Activated CD4-positive, alpha-beta T cell treated with anti-CD3 and anti-CD28 coated beads for 1 hour (primary cell): ENCODE measurements at places on chromosomes 4 and X.

GRCh38 chr4:165199286-165199685 is 8.1 kb upstream of the KLHL2 start:
- no peak for DNase-seq

DNA sequence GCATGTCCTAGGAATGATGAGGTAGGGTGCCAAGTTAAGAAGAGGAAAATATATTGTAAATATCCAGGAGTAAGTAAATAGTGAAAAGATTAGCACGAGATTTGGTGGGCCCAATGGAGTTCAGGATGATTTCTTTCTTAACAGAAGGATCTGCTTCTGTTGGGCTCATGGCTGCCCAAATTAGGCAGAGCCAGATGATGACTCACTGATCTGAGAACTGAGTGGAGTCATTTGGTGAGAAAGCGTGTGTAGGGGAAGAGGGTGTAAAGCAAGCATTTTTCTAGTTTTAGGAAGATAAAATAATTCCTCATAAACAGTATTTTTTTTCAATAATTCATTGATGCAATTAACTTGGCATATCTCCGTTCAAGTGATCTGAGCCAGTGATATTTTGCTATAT is 1.6 kb downstream of the TBX22 start:
- DNase-seq, result no peak

DNA sequence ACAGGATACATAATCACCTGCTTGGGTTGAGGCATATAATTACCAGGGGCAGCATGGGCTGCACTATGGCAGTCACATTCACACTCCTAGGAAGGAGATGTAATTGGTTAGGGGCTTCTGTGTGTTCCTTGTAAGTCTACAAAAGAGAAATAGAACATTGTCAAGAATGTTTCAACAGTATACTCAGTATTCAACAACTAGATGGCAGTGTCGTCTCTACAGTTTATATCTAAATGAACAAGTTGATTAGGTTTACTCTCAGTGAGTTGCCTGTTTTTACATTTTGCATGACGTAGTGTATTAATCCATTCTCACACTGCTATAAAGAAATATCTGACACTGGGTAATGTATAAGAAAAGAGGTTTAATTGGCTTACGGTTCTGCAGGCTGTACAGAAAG is 50.5 kb upstream of the RAB33B start:
- no peak for DNase-seq

DNA sequence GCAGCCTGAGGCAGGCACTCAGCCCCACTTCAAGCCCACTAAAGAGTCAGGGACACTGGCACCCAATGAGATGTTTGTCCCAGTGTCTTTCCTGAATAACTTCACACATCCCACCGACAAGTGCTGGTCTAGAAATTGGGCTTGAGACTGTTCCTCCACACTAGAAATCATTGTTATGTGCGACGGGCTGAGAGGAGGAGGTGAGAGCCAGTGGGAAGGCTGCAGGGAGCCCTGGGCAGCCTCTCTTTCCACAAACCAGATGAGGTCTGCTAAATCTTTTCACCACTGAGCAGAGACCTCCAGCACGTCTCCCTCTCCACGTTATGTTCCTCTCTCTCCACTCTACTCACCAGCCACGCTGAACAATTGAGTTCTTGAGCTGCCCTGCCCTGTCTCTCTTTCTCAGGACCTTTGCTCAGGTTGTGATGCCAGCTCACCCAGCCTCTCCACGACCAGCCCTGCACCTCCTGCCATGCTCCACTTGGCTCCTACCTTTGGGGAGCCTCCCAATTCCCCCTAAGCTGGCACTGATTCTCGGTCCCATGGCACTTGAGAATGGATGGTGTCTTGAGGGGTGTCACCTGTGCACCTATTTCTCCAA is 8.4 kb downstream of the SCD5 start:
- no peak for DNase-seq

DNA sequence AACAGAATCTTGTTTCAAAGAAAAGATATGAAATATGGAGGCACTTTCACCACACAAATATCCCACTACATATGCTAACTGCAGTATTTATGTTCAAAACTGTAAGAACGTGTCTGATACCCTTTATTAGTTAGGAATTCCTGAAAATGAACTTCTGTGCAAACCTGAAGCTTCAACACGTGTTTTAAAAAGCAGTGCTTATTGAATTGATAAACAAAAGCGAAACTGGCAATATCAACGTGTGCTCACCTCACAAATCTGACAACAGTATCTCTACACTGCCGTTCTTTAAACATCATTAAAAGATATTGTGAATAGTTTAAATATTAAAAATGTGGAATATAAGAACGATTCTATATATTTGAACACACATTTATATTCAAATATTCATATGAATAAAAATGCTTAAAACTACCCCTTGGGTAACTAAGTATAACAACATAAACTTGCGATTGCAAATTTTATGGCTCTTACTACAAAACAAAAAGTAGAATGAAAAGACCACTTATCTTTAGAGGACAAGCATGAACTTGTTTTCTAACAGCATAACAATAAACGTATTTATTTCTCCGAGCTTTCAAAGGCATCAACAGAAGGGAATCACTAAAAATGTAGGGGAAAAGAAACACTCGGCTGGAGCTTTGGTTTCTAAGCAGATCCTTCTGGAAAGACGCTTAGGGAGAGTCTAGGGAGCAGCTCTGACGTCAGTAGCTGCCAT is at the start of gene LRP2BP:
Gene LRP2BP, minus strand, starts transcription at position 687 of the 718 bp plus-strand sequence. CDS start 17,738 bp downstream, outside the sequence.
- no peak for DNase-seq

DNA sequence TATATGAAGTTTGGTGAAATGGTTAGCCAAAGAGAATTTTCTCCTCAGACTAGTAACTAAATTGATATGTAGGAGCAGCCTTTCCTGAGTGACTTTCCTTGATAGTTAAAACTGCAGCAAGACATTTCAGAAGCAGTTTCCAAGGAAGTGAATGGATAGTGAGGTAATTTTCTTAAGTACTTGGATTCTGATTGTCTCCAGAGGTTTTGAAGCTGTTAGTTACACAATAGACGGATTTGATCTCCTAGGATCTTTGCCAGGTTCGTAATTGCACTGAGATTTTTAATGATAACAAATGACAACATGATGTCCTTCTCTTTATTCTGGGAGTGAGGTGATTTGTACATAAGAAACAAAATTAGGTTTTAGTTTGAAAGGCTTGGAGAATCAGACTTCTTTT is 29.2 kb downstream of the PRRG1 start:
- no peak for DNase-seq

DNA sequence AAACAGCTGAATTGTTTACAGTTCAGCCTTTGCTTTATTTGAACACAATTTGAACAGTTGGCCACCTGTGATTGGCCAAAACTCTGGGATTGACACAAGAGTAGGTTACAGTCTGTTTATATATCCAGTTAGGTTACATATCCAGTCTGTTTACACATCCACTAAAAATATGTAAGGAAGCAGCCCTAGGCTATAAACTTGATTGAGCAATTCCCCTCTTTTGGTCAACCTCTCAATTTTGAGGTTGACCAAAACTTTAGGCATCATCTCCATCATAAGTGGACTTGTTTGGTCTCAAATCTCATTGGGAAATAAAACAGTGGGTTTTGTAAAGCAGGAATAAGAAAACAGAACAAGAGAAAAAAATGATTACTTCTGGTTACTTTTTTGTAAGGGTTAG is 190.8 kb downstream of the SPATA18 start:
- no peak for DNase-seq

- DNase-seq, result no peak
These were observed 21.6 kb downstream of the HTRA3 start for GRCh38 chr4:8291036-8291682.

DNA sequence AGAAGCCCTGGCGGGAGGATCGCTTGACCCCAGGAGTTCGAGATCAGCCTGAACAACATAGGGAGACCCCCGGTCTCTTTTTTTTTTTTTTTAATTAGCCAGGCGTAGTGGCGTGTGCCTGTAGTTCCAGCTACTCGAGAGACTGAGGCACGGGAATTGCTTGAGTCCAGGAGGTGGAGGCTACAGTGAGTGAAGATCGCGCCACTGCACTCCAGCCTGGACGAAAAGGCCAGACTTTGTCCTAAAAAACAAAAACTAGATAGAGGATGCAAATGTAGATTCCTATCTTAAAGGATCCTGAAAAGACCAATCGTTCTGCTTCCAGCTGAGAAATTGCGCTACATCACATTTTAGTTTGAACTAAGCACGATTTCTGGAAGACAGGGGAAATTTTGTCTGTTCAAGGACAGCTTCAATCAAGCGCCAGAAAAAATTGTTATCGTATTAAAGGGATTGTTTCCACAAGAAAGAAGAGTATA is 627 bp upstream of the HSD17B11 start:
- DNase-seq, result no peak

GRCh38 chr4:25078523-25078922 is 47.8 kb upstream of the LGI2 start:
- no peak for DNase-seq

- no peak for DNase-seq
These were observed 369.4 kb upstream of the NDST3 start for GRCh38 chr4:117664706-117665444.

GRCh38 chr4:151946718-151947117 is 185.9 kb upstream of the GATB start:
- DNase-seq, result no peak

GRCh38 chrX:9091258-9091657 is 57.3 kb upstream of the FAM9B start:
- DNase-seq, result no peak

- no peak for DNase-seq
These were observed 170.3 kb upstream of the IGFBP7 start for GRCh38 chr4:57280481-57280880.

GRCh38 chr4:169815606-169816005 is 57.9 kb upstream of the HPF1 start:
- DNase-seq, result no peak

- no peak for DNase-seq
These were observed 672 bp upstream of the NAT8L start for GRCh38 chr4:2058264-2059045.

GRCh38 chrX:150940844-150941495 is 42.2 kb upstream of the HMGB3 start:
- no peak for DNase-seq

DNA sequence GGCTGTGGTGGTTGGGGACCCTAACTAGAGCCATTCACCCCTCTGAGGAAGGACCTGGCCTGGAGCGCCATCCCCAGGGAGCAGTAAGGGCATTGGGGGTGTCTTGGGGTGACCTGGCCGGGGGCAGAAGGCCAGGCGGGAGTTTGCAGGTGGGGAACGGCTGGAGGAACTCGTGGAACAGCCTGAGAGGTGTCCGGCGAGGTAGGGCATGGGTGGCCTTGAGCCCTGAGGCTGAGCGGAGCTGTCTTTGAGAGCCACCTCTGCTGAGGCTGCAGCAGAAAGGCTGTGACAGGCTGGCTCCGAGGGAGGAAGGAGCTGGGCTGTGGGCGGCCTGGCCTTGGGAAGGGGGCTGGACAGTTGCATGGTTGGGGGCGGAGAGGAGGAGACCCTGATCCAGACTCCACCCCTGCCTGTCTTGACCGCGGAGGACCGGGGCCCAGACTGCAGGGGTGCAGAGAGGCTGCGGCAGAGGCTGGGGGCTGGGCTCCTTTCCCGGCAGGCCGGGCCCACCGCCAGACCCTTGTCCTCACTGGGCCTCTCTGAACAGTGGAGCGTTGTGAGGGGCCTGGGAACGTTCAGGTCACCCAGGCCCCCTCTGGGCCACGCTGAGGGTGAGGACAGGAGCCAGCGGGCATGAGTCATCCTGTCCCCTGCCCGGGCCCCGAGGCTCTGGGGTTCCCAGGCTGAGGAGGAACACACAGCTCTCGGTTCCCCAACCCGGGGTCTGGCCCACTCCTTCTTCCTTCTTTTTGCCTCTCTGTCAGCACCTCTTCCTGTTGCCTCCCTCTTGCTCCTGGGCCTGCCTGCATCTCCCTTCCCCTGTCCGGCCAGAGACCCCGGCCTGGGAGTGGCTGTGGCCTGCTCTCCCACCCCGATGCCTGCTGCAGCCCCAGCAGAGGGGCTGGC is 8.1 kb downstream of the SH3BP2 start:
- no peak for DNase-seq

- no peak for DNase-seq
These were observed 4.6 kb upstream of the SERTM2 start for GRCh38 chrX:111506826-111507225.

DNA sequence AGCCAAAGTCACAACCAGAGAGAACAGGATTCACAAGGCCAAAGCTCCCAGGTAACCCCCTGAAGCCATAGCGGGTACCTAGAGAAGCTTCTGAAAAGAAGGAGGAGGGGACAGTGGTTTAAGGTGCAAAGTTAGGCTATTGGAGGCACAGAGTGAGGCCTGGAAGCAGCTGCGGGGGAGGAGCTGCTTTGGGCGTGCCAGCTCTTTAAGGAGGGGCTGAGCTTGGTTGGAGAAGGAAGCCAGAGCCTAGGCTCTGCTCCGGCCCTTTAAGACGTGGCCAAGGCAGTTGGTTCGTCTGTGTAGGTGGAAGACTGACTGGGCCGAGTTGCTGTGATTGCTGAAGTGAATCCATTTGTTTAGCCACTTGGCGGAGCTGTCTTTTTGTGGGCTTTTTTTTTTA is 1.5 kb downstream of the KLF8 start:
- no peak for DNase-seq

DNA sequence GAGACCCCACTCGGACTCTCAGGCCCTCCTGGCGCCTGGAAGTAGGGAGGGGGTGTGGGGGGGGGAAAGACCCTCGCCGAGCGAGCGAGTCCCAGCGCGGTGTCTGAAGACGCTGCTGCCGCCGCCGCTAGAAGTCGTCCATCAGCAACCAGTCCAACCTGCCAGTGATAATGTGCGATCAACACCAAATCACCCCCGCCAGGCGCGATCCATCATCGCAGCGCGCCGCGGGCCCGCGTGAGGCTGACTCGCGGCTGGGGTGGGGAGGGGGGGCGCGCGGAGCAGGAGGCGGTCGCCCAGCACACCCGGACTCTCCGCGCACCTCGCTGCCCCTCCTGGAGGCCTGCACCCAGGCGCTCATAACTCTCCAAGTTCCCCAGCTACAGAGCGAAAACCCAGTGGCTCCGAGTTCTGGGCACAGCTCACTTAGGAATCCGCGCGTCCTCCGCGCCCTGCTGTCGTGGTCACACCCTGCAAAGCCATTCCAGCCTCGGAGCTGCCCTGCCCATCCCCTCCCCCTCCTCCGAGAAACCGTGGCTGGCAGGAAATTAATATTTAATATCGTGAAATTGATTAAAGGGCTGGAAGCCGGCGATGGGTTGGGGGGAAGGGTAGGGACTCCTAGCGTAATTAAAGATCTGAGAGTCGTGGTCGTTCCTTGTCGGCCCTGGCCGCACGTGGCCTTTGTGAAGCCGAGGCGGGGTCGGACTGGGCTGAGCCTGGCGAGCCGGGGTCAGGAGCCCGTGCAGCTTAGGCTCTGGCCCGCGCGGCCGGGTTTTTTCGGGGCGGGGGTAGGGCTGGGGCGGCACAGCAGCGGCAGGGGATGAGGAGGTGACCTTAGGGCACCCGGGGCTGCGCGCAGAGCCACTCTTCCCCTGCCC is 58.1 kb upstream of the BCOR start:
- no peak for DNase-seq
